ENCODE measurements at places on chromosomes 2 and 18.

GRCh38 chr2:240839152-240840143, 19.4 kb upstream of the KIF1A start:
- DNase-seq = no peak

DNA sequence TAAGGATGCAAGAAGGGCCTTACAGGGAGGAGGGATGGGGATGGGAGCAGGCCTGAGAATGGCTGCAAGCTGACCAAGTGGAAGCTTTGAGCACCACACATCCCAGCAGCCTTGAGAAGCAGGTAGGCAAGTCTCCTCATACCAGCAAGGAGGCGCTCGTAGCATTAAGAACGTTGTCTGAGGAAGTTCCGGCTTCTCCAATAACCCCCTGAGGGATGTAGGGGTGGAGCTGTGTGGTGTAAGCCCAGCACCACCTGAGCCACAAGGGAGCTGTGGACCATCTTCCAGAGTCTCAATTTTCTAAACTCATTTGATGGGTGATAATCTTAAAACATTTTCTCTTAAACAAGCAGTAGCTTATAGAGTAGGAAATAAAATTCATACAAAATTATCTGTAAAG, 50.6 kb downstream of the ST3GAL5 start:
- DNase-seq = no peak

GRCh38 chr2:96730212-96730611, 9.7 kb downstream of the LMAN2L start:
- no peak for DNase-seq

- DNase-seq = no peak
Observed at GRCh38 chr2:54606393-54606958, 117.0 kb upstream of the EML6 start.

Data from GF-D8 (cell line).